ENCODE measurements at places on chromosomes 6 and 20.
A peak's percentile ranks its signal among the peaks of the same experiment; 100 is the strongest.

DNA sequence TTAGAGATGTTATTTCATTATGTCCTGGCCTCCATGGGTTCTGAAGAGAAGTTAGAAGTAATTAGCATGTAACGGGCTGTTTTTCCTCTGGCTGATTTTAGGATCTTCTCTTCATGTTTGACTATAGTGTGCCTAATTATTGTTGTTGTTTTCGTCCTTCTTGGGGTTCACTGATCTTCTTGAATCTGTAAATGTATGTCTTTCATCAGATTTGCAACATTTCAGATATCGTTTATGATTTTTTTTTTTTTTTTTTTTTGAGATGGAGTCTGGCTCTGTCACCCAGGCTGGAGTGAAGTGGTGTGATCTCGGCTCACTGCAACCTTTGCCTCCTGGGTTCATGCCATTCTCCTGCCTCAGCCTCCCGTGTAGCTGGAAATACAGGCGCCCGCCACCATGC, 246.7 kb downstream of the TFAP2C start:
- no peak for DNase-seq

- peak; percentile 95 for DNase-seq
Measured at GRCh38 chr6:42043787-42044475, 6.4 kb upstream of the TAF8 start.

DNA sequence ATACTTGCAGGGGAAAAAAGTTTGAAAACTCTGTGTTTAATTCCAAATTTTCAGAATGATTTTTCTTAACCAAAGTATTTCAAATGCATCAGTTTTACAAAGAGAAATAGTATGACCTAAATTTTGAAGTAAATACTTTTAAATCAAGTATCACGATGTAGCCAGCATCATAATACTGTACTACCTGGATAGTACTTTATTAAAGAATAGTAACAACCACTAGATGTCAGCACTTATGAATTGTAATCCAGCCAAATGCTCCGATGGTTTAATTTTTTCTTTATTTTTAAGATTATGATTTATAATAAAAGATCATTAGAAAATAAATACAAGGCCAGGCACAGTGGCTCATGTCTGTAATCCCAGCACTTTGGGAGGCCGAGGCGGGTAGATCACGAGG, 37.2 kb upstream of the HACE1 start:
- DNase-seq: no peak

- no peak for DNase-seq
Measured at GRCh38 chr20:59334651-59335300, 34.4 kb downstream of the EDN3 start.

- no peak for DNase-seq
Measured at GRCh38 chr20:62666736-62667529, 24.6 kb downstream of the SLCO4A1 start.

- no peak for DNase-seq
Measured at GRCh38 chr6:112925702-112926101, 578.6 kb downstream of the RFPL4B start.

GRCh38 chr6:143279385-143279784, 171.1 kb downstream of the ADAT2 start:
- DNase-seq: no peak

DNA sequence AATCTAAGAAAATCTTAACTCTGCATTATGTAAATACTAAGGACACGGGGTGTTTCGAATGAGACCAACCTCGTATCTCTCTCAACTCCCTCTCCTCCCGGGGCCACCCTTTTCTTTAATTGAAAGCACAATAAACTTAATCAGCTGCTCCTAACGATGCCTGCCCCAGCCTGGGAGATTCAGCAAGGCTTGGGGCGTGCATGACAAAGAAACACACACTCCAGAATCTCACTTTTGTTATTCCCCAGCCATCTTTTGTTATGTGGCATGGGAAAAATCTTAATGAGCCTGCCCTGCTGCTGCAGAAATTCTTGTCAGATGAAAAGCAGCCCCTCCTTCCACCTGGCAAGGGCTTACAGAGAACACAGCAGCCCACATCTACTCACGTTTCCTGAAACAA, 117.4 kb downstream of the TTLL2 start:
- DNase-seq: no peak

GRCh38 chr6:123804787-123805540, 1.3 kb downstream of the NKAIN2 start:
- no peak for DNase-seq

- peak; percentile 29 for DNase-seq
Measured at GRCh38 chr6:30006170-30007131, 54.6 kb upstream of the POLR1H start.

- DNase-seq: no peak
Measured at GRCh38 chr6:147166360-147166944, 37.8 kb upstream of the STXBP5 start.

- no peak for DNase-seq
Measured at GRCh38 chr6:89270951-89271721, 44.0 kb downstream of the GABRR2 start.

DNA sequence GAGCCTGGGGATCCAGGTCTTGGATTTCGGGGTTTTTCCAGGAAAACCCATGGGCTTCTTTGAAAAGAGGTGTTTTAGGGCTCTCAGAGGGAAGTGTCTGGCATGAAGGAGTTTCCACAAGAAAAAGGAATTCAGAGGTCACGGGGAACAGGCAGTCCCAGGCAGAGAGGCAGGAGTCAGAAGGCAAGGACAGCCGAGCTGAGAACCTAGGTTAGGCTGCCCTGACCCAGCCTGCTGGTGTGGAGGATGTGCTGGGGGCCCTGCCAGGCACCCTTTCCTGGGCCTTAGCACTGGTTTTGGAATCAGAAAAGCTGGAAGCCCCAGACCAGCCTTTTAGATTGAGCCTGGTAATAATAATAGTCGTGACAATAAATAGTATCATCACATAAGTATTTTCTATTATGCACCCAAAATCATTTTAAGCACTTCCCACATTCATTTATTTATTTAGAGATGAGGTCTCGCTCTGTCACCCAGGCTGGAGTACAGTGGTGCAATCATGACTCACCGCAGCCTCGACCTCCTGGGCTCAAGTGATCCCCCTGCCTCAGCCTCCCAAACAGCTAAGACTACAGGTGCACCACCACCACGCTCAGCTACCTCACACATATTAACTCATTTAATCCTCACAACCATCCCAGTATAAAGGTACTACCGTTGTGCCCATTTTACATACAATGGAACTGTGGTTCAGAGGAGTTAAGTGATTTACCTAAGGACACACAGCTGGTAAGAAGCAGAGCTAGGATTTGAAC, 19.9 kb downstream of the TGM2 start:
- no peak for DNase-seq

GRCh38 chr6:19472850-19473249, 364.3 kb upstream of the ID4 start:
- no peak for DNase-seq

DNA sequence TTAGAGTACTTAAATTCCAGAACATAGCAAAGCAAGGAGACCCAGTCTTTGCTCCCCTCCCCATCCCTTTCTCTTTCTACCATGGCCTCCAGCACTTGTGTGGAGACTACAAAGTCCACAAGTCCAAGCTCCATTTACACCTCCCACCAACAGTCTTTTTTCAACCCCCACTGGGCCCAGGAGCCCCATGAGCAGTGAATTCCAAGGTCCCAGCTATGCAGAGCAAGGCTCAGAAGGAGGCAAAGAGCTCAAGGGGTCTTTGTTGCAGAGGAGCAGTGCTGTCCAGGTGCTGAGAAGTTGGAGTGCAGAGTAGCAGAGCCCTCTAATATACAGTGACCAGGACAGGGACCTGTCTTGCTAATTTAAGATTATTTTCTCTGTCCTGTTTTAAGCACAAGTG, 9.0 kb downstream of the PAK5 start:
- DNase-seq: no peak

DNA sequence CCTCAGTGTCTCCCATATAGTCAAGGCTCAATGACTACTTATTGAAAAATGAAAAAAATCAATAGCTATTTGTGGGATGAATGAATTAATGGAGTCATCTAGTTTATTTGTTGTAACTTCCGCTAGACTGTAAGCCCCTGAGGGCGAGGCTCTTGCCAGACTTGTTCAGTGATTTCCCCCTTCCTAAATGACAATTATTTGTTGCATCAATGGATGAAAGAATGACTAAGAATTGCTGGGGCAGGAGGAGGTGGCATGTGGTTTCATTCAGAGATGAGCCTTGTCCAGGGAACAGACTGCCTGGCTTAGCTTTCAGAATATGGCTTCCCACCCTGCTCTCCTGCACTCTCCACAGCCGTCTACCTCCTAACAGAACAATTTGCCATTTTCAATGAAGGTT, 1.1 kb upstream of the PRELID3B start:
- DNase-seq: no peak

- no peak for DNase-seq
Measured at GRCh38 chr6:10320291-10320690, 94.6 kb downstream of the TFAP2A start.

DNA sequence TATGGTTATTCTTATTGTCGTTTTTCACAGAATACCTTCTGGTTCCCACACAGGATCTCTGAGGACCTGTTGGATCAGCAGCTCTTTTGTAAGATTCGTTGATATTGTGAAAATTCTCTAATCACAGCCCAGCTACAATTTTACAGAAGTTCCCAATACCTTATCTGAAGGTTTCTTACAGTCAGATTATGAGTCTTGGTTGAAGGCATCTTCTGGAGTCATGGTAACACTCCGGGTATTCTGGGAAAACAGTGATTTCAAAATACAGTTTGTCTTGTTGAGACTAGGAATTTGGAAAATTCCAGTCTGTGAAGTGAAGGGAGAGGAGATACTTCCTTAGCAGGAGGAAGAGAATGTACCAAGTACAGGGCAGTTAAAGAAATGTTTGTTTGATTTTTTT, 22.2 kb upstream of the HLA-C start:
- no peak for DNase-seq

- no peak for DNase-seq
Measured at GRCh38 chr6:4004249-4004648, 74.7 kb downstream of the FAM217A start.

- DNase-seq: no peak
Measured at GRCh38 chr20:19557291-19557690, 200.8 kb upstream of the RIN2 start.

DNA sequence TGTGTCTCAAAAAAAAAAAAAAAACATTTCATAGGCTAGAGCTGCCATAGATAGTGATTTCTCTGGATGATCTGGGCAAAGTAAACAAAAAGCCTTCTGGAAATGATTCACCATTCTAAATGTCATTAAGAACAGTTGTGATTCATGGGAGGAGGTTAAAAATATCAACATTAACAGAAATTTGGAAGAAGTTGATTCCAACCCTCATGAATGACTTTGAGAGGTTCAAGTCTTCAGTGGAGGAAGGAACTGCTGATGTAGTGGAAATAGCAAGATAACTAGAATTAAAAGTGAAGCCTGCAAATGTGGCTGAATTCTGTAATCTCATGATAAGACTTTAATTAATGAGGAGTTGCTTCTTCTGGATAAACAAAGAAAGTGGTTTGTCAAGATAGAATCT, 26.8 kb upstream of the MMP24 start:
- DNase-seq: no peak

DNA sequence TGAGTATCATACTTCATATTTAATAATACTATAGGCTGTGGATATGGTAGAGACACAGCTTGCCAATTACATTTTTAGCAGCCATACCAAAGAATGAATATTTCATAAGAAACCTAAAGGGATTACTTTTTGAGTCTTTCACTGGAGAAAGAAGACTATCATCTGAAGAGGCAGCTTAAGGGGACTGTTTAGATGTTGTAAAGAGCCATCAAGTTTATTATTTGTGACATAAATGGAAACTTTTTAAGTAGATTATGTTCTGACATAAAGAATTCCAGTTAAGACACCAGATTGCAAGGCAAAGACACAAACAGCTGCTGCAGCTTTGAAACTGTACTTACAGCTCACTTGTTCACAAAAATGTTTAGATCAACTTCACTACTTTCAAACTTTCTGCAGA, 429.4 kb downstream of the TFAP2A start:
- DNase-seq: no peak

- no peak for DNase-seq
Measured at GRCh38 chr20:13874394-13875157, 89.7 kb downstream of the NDUFAF5 start.

- no peak for DNase-seq
Measured at GRCh38 chr6:24603241-24603640, 42.8 kb downstream of the KIAA0319 start.

GRCh38 chr6:14917109-14917910, 328.6 kb upstream of the JARID2 start:
- DNase-seq: no peak

- DNase-seq: no peak
Measured at GRCh38 chr6:116254297-116255056, 602 bp upstream of the TSPYL4 start.

DNA sequence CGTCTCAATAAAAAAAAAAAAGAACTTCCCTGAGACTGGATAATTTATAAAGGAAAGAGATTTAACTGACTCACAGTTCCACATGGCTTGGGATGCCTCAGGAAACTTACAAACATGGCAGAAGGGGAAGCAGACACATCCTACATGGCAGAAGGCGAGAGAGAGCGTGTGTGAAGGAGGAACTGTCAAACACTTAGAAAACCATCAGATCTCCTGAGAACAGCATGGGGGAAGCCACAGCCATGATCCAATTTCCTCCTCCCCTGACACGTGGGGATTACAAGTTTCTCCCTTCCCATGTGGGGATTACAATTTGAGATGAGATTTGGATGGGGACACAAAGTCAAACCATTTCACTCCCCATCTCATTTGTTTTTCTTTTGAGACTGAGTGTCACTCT, 46.6 kb upstream of the TFAP2C start:
- DNase-seq: no peak

DNA sequence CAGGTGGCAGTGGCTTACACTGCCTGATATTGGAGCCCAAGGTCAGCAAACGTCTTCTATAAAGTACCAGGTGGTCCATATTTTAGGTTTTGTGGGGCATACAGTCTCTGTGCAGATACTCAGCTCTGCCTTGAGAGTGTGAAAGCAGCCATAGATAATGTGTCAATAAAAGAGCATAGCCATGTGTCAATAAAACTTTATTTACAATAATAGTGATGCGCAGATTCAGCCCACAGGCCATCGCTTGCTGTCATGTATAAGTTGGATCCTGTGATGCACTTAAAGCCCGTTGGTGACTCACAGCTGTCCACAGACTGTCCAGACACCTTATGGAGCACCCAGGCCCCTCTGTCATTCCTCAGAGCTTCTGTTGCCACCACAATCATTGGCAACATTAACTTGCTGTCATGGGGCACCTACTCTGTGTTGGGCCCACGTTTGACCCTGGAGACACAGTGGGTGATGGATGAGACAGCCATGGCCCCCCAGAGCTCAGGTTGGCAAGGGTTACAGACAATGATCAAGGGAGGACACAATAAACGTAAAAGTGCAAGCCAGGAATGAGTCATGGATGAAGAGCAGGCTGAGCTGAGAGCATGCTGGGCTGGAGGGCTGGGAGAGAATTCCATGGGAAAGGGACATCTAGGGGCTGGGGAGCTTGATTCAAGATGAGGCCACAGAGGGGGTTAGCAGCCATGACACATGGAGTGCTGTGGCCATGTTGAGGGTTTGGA, 173.6 kb downstream of the TAF4 start:
- DNase-seq: no peak

DNA sequence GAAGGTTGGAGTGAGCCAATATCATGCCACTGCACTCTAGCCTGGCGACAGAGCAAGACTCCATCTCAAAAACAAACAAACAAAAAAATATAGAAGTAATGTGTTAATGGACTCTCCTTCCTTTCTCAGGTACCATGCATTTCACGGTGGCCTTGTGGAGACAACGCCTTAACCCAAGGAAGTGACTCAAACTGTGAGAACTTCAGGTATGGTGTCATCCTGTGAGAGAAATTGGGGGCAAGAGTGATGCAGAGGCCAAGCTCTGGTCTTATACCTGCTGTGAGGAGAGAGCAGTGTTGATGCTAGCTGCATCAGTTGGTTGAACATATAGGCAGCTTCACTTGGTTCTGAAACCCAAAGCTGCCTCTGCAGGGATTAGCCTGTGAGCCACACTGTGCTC, 6.2 kb downstream of the ITCH start:
- DNase-seq: peak; percentile 27

All from activated naive CD4-positive, alpha-beta T cell treated with anti-CD3 and anti-CD28 coated beads, Interleukin-2, amount 10 ng/mL, durations not matched to agents 7 days and 5 days (primary cell).